T-helper 2 cell (primary cell): ENCODE measurements at places on chromosomes 4 and X.

- DNase-seq, result no peak
Measured at GRCh38 chr4:183118585-183118984, 19.5 kb downstream of the WWC2 start.

DNA sequence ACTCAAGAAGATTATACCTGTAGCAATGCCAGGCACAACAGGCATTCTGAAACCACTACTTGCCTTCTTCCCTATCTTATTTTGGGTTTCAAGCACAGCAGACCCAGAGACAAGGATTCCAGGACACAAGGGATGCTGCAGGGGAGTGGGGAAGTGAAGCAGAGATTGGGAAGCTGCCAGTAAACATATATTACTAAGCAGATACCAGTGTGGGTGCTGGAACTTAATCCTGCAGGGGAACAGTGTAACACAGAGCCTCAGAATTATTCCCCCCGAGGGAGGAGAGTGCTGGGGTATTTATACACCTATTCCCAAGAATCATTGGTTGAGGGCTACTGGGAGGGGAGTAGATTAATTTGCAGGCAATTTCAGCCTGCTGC lies 33.3 kb upstream of the MAML3 start:
- DNase-seq, result no peak

DNA sequence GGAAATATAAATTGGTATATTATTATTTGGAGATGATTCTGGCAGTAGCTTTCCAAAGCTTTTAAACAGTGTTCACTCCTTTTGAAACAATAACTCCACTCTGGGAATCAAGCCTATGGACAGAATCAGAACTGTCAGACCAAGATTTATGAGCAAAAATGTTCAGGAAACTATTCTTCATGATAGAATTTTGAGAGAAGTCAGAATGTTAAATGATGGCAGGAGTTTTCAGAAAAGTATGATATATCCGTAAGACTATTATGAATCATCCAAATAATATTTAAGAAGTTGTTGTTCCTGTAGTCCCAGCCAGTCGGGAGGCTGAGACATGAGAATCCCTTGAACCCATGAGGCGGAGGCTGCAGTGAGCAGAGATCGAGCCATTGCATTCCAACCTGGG lies 50.5 kb upstream of the ADGRG2 start:
- DNase-seq, result no peak

DNA sequence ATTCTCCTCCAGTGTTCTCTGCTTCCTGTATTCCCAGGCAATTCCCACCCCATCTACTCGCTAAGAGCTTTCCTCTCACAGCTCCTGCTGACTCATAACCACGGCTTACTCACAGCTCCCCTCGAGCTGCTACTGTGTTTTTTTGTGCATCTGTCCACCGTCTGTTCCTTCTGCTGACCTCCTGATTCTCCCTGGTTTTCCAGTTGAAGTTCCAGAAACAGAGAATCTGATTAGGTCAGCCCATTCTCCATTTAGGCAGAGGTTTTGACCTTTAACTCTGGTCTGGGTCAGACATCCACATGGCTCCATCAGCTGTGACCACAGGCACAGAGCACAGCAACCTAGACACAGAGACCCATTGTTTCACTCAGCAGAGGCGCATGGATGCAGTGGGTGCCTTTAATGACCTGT lies 5.5 kb upstream of the SMIM20 start:
- DNase-seq, result no peak

DNA sequence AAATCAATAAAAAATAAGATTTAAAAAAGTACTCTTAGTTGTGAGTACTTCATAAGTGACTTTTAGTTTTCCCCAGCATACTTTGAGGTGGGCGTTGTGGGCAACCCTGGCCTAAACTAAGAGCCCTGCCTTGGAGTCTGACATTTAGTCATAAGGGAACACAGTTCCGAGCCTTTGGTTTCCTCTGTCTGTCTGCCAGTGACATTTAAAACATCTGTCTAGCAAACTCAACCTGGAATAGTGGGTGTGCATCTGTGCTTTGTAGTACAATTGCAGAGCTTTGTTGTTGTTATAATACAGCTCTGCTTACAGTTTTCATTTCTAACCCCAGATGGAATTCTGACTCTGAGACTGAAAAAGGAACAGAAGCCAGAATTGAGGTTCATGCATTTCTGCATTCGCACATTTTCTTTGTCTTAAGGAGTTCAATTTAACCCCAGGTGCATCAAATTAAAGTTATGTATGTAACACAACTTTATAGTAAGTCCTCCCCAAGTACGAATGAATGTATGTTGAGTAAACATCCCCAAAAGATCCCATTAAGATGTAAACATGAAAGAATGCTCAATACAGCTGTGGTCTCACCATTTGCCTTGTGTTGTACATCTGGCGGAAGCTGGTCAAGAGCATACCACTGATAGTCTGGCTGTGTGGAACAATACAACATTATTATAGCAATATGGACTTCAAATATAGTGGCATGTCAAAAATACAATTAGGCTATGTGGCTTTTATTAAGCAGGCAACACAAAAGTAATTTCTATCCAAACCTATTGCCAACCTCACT lies 25.9 kb downstream of the TNIP3 start:
- no peak for DNase-seq

DNA sequence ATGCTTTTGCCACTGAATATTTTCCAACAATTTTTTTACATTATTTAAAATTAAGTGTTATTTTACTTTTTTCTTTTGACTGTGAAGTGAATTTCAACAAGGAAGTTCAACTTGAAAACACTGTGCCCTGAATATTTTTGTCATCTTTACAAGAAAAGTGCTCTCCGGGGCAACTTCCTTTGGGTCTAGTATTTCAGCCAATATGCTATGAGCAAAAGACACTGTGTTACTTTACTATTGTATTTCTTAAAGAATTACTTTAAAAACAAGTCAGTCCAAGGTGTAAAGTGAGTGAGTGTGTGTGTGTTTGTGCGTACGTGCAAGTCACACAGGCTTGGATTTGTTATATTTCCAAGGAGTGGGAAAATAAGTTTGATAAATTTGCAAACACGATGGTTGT lies 7.6 kb upstream of the USP53 start:
- DNase-seq, result no peak

DNA sequence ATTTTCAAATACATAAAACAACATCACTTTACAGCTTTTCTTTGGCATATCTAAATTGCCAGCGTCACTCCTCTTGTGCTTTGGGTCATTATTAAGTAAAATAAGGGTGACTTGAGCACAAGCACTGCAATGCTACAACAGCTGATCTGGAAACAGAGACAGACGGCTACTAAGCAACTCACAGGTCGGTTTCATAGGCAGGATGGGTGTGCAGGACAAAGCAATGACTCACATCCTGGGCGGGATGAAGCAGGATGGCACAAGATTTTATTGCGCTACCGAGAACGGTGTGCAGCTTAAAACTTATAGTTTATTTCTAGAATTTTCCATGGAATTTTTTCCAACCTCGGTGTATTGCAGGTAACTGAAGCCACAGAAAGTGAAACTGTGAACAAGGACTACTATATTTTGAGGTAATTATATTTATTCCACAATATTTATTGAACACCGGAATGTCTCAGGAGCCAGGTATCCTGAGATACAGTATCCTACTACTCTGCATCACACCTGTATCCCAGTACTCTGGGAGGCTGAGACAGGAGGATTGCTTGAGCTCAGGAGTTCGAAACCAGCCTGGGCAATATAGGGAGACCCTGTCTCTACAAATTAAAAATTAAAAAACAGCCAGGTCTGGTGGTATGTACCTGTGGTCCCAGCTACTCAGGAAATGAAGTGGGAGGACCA lies 215.5 kb downstream of the APBB2 start:
- no peak for DNase-seq
